ENCODE measurements at places on chromosomes 2 and 18.
A peak's percentile ranks its signal among the peaks of the same experiment; 100 is the strongest.

DNA sequence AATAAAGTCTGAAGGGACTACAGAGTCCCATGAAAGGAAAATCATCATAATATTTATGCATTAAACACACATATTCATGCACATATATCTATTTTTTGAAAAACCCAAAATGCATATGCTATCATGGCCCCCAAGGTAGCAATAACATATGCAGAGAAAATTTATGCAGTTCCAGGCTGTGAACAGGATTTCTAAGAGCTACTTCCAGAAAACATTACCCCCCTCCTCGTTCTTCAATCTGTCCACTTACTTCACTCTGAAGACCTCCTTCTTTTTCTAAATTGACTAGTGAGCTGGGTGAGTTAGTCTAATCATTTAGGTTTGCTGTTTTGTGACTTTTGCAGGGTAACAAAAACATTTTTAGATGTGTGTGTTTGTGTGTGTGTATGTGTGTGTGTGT lies 376.4 kb upstream of the ZEB2 start:
- DNase-seq, result no peak

- no peak for DNase-seq
Observed at GRCh38 chr2:128348701-128349100, 30.0 kb upstream of the HS6ST1 start.

DNA sequence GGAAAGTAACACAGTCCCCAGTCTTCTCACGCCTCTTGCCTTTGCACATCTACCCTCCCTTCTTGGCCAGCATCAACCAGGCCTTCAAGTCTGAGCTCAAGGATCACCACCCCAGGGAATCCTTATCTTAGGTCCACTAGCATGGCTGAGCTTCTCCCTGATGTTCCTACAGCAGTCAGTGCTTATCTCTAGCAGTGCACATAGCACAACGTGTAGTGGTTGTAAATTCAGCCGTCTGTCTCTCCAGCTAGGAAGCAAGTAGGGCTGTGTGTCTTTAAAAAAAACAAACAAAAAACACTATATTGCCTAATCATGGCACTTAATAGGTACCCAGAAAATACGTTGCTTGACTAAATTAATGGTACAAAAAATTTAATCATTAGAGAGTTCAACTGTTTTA lies 29.2 kb downstream of the KCNG3 start:
- peak; percentile 13 for DNase-seq

DNA sequence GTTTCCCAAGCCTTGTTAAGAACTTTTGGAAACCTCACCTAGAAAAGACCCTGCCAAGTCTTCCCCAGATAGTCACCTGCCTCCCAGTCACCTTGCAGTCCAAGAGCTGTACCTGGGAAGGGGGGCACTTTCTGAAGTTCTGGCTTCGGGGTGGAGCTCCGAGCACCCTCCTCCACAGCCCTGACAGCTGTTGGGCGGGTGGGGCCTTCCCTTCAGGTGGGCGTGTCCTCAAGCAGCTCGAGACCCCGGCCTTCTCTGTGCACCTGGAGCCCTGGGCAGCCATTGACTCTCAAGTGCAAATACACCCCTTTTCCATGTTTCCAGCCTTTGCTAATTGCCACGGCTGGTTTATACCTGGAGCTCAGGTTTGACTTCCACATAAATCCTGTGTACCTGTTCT lies 37.0 kb upstream of the IGFBP5 start:
- peak; percentile 49 for DNase-seq
